ENCODE measurements at places on chromosomes 4 and X.

- no peak for DNase-seq
Measured at GRCh38 chrX:102659790-102660757, 8.8 kb downstream of the GPRASP1 start.

DNA sequence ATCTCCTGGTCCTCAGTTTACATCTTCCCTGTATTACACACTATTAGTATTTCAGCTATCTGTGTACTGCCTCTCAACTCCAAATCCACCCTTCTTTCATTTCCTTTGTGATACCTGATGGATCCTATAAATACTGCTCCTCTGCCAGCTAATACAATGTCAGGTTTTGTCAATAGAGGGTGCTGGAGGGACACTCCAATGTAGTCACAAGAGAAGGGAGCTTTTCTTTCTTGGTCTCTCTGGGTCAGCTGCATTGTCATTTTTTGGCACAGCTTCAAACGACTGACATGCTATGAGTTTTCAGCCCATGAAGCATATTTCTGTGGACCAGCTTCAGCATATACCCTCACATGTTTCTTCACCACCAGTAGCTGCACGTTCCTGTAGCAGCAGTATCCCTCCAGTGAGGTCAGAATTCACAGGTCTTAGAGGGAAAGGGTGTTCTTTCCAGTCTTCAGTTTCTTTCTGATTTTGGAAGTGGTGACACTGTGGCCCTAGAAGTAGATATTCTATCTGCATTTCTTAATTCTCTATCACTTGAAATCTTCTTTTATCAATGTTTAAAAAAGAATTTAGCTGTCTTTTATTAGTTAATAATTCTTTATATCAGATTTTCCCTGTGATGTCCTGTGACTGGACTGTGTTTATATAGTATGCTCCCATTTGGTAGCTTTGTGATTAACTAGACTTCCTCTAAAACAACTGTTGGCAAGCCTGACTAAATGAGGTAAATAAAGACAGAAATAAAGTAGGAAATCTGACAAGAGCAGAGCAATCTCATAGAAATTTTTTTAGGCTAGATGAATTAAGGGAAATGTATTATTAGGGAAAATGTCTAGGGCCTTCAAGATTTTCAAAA lies 60.6 kb downstream of the GABRA2 start:
- DNase-seq: no peak

DNA sequence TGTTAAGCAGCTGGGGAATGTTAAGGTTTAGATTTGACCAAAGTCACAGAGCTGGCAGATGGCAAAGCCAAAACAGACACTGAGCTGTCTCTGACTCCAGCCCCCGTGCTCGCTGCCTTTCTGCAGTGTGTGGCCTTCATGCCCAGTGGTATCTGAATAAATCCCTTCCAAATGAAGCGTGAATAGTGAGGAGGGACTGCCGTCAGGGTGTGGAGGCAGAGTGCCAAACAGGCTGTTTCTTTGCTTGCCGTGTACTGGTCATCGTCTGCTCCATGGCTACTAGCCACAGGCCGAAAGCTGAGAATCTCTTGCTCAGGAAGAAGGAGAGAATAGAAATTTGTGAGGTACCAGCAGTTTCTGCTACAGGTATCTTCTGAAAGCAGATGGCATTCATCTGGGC lies 19.7 kb downstream of the PRIMPOL start:
- DNase-seq: no peak

DNA sequence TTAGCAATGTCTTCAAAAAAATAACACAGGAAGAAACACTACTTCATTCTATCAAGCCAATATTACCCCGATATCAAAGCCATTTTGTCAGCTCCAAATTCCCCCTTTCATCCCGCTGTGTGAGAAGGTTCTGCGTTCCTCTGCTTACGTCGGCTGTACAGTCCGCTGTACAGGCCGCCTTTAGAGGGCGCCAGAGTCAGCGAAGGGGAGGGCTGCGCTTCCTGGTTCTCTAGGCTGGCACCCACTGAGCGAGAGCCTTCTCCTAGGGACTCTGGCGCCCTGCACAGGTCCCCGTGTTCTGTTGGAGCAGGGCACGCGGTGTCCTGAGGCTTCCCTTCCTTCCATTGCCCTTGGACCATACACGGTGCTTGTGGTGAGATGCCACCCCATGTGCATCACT lies 25.3 kb upstream of the CT45A1 start:
- DNase-seq: no peak

DNA sequence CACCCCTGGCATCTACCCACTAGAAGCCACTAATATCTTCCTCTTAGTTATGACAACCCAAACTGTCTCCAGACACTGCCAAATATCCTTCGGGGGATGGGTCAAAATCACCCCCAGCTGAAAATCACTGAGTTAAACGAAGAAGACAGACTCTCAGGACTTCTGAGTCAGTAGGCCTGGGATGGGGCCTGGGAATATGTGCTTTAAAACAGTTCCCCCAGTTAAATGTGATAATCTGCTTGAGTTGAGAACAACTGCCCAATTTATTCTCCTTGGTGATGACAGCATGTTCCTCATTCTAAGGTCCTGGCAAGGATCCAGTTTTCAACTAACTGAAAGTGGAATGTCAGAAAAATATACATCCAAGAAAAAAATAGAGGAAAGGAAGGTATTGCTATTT lies 52.4 kb downstream of the CBLL2 start:
- no peak for DNase-seq

GRCh38 chrX:9997524-9997923 lies 30.4 kb downstream of the CLDN34 start:
- DNase-seq: no peak

GRCh38 chr4:181770971-181771370 lies 472.2 kb upstream of the TENM3 start:
- no peak for DNase-seq

DNA sequence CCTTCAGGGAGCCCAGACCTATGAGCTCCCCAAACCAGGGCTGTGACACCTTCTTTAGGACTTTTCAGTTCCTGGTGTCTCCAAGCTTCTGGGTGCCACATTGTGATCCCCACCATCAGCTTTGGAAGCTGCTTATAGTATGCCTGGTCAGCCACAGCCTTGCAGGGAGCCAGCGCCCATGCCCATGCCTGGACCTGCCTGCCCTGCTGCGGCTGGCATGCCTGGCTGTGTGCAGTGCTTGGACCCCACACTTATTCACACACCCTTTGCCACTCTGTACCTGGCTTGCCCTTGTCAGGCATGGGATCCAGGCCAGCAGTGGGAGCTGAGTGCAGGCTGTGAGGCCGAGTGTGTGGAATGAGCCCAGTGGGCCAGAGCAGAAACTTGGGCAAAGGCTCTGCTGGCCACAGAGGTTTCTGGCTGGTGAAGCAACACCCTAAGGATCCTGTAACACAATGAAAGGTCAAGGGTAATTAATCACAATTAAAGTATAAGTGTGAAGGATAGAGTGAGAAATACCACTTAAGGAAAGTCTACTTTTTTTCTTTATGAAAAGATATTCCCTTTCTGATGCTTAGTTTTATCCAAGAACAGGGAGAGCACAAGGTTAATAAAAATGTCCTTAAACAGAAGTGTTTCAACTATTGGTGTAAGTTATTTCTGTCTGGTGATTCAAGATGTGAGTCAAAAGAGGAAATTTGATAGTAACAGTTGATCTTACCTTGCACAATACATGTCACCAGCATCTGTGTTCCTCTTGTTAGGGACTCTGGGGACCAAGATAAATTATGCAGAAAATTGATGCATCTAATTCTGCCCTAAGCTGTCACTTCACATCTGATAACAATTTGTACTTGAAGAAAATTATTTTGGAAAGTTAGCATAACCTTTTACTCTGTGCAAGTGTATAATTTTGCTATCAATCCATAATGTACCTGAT lies 161.8 kb downstream of the FAM47A start:
- DNase-seq: no peak

DNA sequence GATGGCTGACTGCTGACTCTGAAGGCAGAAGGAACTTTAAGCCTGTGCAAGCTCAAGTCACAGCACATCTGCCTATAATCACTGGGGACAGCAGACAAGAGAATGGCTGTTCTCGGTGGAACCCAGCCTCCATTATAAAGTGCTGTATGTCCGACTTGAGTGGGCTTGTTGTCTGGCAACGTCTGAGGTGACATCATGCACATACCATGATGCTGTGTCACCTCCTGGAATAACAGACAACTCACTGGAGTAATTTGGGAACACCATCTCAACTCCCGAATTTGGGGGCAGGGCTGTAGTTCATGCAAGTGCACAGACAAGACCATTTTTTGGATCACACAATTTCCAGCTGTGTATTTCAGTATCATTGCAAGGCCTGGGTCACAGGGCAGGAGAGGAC lies 59.8 kb upstream of the GPM6B start:
- no peak for DNase-seq

- DNase-seq: no peak
Measured at GRCh38 chr4:16830081-16830480, 68.4 kb downstream of the LDB2 start.

- DNase-seq: no peak
Measured at GRCh38 chrX:27336466-27337091, 126.6 kb downstream of the PPP4R3C start.

DNA sequence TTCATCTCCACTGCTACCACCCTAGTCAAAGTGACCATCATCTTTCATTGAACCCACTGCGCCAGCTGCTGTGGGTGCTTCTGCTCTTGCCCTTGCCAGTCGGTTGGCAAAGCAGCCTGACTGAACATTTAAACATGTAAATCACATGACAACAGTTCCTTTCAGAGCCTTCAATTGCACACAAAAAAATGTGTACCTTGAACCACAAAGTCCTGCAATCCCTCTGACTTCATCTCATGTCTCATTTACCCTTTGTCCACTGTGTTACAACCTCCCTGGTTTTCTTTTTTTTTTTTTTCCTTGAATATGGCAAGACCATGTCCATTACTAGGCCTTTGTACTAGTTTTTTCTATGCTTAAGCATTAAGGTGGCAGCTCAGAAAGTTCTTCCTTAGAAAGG lies 183.5 kb downstream of the GBA3 start:
- DNase-seq: no peak

DNA sequence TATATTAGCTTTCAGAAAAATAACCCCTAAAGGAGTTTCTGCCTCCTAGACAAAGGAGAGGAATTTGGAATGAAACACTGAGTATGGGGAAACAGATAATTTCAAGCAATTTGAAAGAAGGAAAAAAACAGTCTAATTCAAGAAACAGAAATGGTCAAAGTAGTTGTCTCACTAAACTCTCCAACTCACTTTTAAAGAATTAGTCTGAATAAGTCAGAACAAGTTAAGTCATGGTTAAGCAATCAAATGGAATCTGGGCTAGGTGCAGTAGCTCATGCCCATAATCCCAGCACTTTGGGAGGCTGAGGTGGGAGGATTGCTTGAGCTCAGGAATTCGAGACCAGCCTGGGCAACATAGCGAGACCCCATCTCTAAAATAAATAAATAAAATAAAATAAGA lies 95.7 kb upstream of the GRIA3 start:
- no peak for DNase-seq

DNA sequence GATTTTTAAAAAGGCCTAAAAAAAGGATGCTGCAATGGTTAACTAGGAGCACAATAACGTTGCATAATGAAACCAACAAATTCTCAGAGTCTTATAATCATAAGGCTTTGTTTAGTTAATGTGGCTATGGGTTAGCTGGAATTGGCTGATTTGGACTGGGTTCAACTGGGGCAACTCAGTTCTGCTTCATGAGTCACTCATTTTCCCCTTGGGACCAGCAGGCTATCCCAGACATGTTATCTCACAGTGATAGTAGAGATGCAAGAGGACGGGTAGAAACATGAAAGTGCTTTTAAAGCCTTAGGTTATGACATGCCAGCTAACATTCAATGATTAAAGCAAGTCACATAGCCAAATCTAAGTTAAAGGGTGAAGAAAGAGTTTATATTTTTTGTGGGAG lies 189.2 kb upstream of the GK2 start:
- DNase-seq: no peak

GRCh38 chr4:87423317-87424098 lies 1.1 kb downstream of the NUDT9 start:
- no peak for DNase-seq

DNA sequence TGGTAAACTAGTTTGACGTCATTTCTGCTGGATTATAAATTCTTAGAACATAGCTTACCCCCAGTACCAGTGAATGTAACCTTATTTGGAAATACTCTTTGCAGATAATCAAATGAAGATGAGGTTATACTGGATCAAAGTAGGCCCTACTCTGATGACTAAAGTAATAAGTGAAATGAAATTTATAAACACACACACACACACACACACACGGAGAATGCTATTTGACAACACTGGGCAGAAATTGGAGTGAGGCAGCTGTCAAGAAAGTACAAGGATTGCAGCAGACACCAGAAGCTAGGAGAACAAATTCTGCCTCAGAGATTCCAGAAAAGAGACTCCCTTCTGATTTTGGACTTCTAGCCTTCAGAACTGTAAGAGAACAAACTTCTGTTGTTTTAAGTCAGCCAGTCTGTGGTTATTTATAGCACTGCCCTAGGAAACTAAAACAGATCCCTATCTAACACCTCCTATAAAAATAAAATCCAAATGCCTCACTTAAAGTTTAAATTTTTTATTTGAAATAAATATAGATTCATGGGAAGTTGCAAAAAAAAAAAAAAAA lies 448.6 kb downstream of the PCDH18 start:
- no peak for DNase-seq

DNA sequence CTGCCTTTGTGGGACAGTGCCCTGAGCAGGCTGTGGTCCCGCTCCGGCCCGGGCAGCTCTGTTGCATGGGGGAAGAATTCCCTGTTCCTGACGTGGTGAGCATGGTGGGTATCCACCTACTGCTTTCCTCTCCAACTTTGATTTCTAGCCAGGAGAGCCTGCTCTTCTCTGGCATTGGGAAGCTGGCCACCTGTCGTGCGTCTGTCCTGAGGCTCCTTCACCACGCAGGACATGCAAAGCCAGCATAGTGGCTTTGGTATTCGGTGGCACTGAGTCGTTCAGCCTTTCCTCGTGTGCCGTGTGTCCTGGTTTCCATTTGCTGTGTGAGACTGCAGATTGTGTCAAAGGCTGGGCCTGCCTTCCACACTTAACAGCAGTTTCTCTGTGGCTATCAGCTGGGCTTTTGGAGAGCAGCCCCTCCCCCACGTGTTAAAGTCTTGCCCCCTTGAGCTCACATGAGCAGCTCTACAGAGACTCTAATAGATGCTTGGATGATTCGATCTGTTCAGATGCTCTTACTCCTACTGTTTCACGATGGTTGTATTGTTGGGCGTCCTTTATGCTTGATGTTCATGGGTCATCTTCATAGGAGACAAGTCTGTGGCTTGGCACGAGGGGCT lies 46.3 kb upstream of the CLCN4 start:
- no peak for DNase-seq

- no peak for DNase-seq
Measured at GRCh38 chr4:99411041-99411440, 24.1 kb downstream of the ADH7 start.

GRCh38 chr4:127355743-127356142 lies 277.0 kb upstream of the INTU start:
- no peak for DNase-seq

- DNase-seq: no peak
Measured at GRCh38 chr4:144579411-144580030, 66.4 kb upstream of the HHIP start.

GRCh38 chr4:117664706-117665444 lies 369.4 kb upstream of the NDST3 start:
- DNase-seq: no peak

DNA sequence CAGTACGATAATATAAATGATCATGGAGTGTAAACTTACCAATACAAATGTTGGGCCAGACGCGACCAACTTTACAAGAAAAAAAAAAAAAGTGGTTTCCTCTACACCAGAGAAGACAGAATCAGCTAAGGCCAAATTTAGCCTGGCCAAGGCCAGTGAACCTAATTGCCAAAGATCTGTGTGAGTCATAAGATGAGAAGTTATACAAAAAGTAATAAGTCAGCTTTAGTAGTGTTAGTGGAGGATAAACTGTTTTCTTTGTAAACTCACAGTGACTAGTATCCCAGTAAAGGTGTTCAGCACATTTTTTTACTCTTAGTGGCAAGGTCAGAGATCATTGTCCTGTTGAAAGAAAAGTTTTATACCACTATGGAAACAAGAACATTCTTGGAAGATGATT lies 531.4 kb upstream of the TECRL start:
- no peak for DNase-seq

Data from cerebellar nuclear complex (tissue), 1 donor.